HAP-1 (cell line): ENCODE measurements at places on chromosomes 3 and 15.

DNA sequence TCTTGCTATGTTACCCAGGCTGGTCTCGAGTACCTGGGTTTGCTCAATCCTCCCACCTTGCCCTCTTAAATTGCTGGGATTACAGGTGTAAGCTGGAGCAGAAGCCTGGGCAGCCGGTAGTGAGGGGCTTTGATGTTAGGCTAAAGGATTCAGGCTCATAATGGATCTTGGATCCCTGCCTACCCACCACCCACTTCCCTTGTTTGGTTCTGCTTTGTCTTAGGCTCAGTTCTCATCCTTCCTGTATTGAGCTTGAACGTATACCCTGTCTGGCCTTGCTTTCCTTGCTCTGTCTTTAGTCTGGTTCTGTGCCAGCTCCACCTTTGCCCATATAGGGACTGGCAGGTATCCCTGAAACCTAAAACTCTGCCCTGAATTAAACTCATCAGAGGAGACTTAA lies 1.7 kb downstream of the PPCDC start:
- no peak for DNase-seq

GRCh38 chr15:34999906-35000305 lies 11.8 kb upstream of the ZNF770 start:
- DNase-seq, result no peak

- no peak for DNase-seq
These were observed 81.3 kb downstream of the PDZRN3 start for GRCh38 chr3:73543412-73543811.

- DNase-seq, result no peak
These were observed 111.7 kb downstream of the FOXB1 start for GRCh38 chr15:60115579-60116380.

- no peak for DNase-seq
These were observed 26.2 kb downstream of the LPP start for GRCh38 chr3:188180114-188180513.
